ENCODE measurements at places on chromosomes 7 and 10.

GRCh38 chr7:134649226-134649775 lies 2.6 kb downstream of the BPGM start:
- no peak for DNase-seq

GRCh38 chr10:131006458-131007256 lies 304.9 kb downstream of the TCERG1L start:
- DNase-seq, result no peak

- no peak for DNase-seq
Measured at GRCh38 chr10:119947300-119947699, 54.8 kb downstream of the SEC23IP start.

GRCh38 chr10:54203401-54203800 lies 597.6 kb downstream of the PCDH15 start:
- no peak for DNase-seq

DNA sequence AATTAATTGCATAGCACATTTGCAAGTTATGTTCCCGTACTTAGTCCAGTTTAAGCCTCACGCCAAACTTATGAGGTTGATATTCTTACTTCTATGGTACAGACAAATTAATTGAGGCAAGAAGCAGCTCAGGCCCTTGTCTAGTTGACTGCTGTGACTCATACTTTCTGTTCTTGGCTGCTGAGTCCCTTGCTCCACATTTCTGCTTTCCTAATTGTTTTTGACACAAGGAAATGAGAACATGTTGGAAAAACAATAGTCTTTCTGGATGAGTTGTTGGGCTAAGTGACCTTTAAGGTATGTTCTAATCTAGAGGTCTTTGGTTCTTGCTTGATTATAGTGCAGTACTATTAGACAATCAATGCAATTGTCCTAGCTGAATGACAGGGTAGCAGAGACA lies 331.8 kb downstream of the NRG3 start:
- no peak for DNase-seq
